ENCODE measurements at places on chromosomes 2 and 18.

GRCh38 chr2:234272069-234272850 is 221.8 kb downstream of the SPP2 start:
- DNase-seq, result no peak

- DNase-seq, result no peak
Observed at GRCh38 chr2:109133746-109134145, 4.7 kb downstream of the SH3RF3 start.

DNA sequence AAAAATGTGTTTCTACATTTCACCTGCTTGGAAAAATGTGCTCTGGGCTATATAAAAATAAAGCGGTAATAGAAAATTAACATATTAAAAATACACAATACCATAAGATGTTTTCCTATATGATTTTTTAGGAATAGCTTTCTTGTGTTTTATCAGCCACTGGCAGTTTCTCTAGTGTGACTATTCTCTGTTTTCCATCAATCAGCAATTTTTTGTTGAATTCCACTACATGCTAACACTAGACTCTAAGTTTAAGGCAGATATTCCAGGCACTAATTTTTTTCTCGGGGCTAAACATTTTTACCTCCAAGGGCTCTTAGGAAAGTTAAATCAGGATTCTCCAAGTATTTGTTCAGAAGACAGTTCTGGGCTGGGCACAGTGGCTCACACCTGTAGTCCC is 140.5 kb downstream of the SPHKAP start:
- DNase-seq, result no peak

DNA sequence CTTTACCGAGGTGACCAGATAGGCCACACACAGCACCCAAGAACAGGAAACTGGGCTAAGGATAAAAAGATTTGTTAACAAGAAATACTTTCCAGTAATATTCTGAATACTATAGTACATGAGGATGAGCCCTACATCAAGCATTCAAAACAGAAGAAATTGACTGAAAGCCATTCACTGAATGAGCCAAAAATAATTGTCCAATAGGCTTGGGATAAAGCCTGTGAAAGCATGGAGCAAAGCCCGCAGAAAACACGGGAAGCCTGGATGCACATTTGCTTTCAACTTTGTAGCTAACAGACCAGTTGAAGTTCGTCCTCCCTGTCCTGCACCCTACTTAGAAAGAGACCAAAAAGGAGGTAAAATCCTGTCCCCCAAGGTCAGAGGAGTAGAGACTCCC is 56.3 kb downstream of the DIPK1C start:
- no peak for DNase-seq

DNA sequence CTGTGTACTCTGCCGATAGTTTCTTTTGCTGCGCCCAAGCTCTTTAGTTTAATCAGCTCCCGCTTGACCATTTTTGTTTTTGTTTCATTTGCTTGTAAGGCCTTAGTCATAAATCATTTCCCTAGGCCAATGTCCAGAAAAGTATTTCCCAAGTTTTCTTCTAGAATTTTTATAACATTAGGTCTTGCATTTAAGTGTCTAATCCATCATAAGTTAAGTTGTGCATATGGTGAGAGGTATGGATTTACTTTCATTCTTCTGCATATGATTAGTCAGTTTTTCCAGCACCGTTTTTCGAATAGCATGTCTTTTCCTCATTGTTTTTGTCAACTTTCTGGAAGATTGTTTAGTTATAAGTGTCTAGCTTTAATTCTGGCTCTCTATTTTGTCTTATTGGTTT is 484.8 kb upstream of the CNTNAP5 start:
- DNase-seq, result no peak

DNA sequence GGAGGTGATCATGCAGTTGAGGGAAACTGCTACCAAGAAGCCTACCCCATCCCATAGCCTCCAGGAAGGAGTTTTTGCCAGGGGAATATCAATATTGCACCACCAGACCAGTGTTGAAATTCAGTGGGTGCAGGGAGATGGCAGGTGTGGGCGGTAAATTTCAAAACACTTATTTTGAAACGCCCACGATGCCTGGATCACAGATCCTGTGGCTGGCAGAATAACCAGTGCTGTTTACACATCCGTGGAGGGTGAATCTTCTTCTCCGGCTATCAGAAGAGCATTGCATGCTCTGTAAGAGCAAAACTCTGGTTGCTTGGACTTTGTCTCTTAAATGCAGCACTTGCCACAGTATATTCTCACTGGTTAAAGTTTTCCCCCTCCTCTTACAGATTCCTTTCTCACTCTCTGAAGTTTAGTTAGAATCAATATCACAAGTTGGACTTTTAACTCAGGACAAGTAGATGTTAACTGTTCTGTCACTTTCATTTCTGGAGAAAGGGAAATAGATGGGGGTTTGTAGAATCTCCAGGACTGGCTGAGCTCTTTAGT is 70.5 kb upstream of the ZCCHC2 start:
- DNase-seq, result no peak

DNA sequence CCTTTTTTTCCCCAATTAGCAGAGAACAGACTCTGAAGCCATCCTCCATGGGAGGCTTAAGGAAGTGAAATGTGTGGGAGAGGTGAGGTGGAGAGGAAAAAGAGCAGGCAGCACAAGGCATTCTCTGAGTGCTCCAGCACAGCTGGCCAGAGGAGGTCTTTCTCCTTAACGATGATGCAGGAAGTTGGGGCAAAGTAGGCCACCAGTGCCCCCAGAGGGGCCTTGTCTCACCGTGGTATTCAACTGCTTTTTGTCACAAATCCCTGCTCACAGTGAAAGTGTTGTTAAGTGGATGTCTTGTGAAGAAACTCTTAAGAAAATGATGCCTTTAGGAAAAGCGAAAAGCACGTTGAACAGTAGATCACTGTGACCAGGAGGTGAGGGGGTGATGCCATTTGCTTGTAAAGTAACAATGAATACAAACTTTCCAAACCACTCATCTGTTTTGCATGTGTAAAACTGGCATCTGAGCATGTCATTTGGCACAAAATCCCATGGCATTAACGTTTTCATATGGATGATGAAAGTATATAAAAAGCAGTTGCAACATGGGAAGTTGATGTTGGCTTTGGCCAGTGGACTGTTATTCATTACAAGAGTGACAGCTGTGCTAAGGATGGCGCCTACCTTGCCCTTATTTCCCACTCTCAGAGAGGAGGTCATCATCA is 49.2 kb upstream of the CDC42EP3 start:
- no peak for DNase-seq

- no peak for DNase-seq
Observed at GRCh38 chr2:141930803-141931202, 200.0 kb downstream of the LRP1B start.

- DNase-seq, result no peak
Observed at GRCh38 chr2:25539136-25539535, 134.2 kb downstream of the DTNB start.

GRCh38 chr2:211944572-211944971 is 594.0 kb downstream of the ERBB4 start:
- DNase-seq, result no peak

DNA sequence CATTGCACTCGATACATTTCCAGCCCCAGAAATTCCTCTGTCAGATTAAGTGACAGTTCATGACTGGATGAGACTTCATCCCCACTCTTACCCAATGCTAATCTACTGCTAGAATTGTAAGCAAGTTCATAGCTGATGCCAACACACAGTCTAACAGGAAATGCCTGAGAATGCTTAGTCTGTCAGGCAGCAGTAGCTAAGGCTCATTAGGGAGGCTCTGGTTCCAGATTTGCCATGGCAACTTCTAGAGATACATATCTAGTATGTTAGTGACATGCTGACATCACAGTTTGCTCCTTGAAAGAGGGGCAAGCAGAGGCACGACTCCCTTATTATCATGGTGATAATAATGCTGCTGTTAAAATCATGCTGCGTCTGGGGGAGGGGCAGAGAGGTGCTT is 198.4 kb downstream of the RBM43 start:
- no peak for DNase-seq

GRCh38 chr2:105432749-105433148 is 33.9 kb upstream of the FHL2 start:
- DNase-seq, result no peak

DNA sequence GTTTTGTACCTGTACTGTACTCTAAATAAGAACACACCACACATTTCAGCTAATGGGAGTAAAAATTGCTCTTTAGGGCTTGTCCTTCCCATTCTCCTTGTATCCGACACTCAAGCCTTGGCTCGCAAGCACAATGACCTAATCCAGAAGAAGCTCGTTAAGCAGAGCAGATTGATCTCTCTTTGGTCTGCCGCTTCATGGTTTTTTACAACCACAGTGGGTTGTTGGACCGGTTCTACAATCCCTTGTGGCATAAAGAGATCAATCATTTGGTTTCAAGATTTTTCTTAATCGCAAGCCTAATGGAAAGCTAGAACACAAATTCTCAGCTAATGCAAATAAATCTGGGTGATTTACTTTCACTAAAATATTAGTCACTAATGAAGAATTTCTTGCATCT is 662.1 kb downstream of the LRP1B start:
- DNase-seq, result no peak

GRCh38 chr18:26083099-26083498 is 7.3 kb downstream of the SS18 start:
- DNase-seq, result no peak

- DNase-seq, result no peak
Observed at GRCh38 chr18:66346833-66347588, 256.9 kb downstream of the CDH19 start.

DNA sequence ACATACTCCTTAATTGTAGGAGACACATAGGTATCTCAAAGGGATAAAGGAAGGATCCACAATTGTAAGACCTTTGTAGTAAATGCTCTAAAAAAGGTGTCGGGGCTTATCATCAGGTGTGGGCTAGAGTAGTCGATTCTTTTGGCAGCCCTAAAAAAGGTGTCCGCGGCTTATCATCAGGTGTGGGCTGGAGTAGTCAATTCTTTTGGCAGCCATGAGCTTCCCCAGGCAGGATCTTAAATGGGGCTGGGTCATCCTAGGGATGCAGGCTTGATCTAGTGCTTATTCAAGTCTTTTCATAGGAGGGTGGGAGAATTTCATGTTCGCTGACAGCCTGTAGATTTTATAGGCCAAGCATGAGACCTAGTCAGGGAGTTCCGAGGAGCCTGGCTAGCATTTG is 406.4 kb upstream of the VWC2L start:
- DNase-seq, result no peak

DNA sequence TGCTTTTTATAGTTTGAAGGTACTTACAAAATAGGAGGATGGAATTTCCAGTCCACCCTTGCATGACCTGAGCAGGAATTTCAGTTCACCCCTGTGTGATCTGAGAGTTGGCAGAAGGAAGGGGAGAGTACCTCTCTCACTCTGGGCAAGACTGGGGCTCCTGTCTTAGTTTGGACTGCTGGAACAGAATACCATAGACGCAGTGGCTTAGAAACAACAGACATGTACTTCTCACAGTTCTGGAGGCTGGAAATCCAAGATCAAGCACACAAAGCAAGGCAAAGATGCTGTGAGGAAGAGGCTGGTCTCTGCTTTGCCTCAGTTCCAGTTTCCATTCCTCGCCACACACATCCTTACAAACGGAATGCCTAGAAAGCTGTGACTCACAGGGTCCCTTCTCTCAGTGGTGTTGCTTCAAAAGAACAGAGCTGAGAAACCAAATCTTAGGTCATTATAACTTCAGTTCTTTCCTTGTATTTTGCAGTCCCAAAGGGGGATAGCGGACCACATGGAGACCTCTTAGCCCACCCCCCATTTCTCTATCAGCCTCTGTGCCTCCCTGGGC is 108.8 kb upstream of the HAAO start:
- no peak for DNase-seq

DNA sequence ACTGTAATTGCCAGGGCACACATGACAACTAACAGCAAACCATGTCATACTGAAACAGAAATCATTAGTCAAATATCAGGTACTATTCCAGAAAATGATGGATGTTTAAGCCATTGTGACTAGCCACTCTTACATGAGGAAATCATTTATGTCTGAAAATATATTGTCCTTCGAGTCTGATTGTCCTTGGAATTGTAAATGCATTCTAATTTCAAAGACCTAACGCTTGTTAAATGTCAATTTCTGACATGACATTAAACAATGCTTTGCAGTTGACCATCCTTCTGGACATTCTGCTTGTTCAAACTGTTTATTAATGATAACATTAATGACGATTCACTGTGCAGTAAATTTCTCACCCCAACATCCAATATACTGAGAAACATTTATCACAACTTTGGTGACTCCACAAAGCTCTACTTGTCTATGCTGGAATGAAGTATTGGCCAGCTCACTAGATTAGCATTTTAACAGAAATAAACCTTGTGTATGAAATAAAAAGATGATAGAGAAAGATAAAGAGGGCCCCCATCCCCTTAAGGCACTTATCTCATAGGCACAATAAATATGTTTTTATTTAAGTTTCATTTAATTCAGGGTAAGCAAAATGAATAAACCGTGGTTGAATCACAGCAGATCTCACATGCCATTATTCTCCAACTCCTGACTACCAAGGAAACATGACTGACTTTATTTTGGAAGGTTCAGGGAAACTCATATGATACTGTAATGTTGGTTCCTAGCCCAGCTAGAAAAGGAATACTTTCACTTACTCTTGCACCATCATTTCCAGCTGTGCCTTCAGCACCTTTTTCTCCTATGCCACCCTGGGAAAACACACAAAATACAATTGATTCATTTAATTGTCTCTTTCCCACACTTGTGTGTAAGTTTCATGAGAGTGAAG is 82.3 kb downstream of the COL3A1 start:
- DNase-seq, result no peak

DNA sequence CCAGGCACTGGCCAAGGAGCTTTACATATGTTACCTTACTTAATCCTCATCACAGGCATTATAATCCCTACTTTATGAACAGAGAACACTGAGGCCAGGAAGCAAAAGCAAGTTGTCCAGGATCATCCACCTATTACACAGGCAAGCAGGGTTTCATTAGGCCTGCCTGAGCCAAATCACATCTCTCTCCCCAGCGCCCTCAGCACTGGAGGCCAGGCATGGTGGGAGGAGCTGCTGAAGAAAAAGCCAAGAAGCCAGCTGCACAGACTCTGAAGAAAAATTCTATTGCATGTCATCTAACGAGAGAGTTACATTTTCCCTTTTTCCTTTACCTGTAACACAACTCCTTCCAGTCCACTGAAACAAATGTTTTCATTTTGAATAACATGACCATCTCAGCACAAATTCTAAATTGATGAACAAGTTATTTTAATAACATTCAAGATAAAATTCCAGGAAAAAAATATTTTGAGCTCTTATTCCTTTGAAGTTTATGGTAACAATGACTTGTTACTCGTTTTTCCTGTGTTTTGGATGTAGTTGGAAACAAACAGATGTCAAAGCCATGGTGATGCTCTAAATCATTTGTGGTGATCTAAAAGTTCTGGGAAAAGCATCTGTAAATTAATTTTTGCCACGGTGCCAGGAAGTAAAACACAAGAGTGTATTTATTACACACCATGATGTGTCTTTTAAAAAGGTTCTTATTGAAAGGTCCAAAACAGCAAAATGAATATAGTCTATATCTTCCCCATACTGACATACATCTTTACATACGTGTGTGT is 139.0 kb upstream of the ITGB6 start:
- DNase-seq, result no peak

Data from effector CD8-positive, alpha-beta T cell (primary cell).